ENCODE measurements at places on chromosomes 6 and 20.

DNA sequence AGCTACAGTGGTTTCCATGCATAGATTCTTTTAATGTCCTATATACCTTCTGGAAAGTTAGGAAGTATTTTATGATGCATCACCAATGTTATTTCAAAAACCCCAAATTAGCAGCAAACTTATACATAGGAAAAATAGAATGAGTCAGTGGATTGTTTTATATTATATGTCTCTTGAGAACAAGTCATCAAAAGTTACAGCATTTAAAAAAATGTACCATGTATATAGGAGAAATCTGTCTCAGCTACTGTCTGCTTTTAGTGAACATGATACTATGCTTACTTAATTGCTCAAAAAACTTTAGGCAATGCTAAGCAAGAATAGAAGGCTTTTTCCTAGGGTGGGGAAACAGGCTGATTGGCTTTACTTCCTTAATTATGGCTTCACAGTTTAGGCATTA is 365.3 kb downstream of the SAMD5 start:
- no peak for DNase-seq

DNA sequence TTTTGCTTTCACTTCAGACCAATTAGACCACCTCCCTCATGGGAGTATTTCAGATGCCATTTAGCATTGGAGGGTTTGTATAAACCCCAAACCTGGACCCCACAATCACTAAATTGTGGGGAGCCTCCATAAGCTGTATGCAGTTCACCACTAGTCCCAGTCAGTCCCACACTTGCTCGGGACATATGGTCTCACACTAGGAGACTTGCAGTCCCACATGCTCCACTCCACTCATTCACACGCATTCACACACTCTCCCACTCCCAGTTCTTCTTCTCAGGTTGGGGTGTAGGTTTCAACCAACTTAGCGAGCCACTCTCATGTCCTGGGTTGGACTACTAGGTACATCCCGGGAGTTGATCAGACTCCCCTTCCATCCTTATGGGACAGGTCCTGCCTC is 84.5 kb upstream of the GPR6 start:
- DNase-seq, result no peak

DNA sequence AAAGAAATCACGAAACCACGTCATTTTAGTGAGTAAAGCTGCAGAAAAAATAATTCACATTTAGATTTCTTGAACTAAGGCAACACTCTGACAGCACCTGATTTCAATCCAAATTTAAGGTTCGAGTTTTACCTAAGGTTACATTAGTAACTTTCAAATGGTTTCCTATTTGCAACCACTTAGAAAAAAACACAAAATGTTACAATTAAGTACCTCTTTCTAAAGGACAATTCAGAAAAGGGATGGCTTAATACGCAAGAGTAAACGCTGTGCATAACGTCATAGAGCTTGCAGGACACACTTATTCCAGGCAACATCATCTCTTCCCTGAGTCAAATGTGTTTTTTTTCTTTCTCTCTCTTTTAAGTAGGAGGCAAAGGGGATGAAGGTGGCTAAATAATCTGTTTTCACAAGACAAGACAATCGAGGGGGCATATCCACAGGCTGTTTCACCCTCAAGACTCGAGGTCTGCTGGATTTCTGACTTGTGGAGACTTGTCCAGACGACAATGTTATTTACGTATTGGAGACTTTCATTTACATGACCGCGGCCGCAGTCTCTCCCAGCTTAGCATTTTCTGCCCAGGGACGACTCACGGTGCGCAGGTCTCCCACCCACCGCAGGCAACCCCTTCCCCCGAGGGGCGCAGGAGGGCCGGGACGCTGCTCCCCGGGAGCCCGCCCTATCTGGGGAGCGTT is 86.0 kb downstream of the SESN1 start:
- peak; percentile 86 for DNase-seq

DNA sequence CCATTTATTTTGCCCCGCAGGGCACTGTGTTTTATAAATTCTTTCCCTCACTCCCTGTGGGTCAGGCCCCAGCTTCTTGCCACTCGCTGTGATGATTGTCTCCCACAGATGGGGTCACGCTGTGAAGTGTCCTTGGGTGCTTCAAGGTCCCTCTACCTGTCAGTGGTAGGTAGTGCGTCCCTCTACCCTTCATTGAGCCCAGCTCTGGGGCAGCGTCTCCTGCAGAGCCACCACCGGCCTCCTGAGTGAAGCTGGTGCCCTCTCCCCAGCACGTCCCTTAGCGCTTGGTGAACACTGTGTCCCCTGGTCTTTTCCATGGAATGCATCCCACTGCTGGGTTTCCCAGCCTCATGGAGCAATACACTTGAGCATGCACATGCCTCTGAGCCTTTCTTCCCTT is 108.2 kb downstream of the NRN1 start:
- DNase-seq, result no peak

DNA sequence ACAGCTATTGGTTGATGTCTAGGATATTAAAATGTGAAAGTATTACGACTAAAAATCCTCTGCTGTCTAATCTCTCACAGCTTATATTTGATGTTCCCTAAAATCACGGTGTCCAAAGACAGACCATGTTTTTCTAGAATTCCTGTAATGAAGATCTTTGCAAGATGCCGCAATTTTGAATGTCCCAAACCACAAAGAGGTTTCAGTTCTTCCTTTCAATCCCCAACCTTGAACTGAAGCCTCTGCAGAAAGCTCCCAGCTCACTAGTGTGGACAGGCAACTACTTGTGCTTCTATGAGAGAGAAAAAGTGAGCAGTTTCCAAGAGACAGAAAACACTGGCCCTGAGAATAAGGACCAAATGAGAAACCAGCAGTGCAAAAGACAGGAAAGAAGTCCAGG is 370.1 kb downstream of the FOXA2 start:
- DNase-seq, result no peak

- DNase-seq, result no peak
Measured at GRCh38 chr6:112343977-112344376, 3.2 kb upstream of the RFPL4B start.

DNA sequence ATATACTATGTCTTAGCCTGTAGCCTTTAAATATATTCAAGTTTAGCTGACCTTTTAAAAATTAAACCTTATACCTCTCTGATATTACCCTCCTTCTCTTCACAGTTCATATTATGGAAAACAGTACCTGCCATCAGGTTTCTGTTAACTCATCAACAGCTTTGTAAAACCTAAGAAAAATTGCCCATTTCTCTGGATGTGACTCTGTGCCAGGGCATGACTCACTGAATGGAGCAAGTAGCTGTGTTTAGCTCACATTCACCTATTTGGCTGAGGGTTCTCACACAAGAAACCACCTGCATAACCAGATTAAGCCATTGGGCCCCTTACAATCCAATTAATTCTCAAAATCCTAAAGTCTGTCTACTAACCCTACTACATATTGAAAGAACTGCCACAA is 678.8 kb upstream of the MARCKS start:
- DNase-seq, result no peak

- no peak for DNase-seq
Measured at GRCh38 chr6:166021429-166021828, 146.2 kb downstream of the TBXT start.

- DNase-seq, result no peak
Measured at GRCh38 chr6:56311061-56311460, 63.7 kb upstream of the COL21A1 start.

DNA sequence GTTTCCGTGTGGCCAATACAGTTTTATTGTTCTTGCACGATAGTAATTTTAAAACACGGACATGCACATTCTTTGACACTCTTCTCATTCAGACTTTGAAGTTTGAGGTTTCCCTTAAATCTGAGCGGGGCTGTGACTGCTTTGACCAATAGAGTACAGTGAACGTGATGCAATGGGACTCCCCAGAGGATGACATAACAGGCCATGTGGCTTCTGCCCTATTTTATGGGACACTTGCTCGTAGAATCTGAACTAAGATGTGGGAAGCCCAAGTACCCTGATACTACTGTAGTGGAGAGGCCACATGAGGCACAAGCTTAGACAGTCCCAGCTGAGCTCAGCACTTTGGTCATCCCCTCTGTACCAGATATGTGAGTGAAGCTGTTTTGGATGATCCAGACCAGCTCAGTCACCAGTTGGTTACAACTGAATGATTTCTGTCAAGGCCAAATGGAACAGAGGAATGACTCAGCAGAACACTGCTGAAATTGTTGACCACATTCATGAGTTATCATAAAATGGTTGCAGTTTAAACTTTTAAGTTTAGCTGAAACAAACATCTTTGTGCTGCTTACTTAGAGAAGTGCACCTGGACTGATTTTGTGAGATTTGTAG is 279.4 kb downstream of the RFPL4B start:
- DNase-seq, result peak; percentile 1

GRCh38 chr6:142823256-142823902 is 121.6 kb downstream of the HIVEP2 start:
- DNase-seq, result no peak

GRCh38 chr20:805713-806112 is 27.8 kb upstream of the FAM110A start:
- peak; percentile 32 for DNase-seq

DNA sequence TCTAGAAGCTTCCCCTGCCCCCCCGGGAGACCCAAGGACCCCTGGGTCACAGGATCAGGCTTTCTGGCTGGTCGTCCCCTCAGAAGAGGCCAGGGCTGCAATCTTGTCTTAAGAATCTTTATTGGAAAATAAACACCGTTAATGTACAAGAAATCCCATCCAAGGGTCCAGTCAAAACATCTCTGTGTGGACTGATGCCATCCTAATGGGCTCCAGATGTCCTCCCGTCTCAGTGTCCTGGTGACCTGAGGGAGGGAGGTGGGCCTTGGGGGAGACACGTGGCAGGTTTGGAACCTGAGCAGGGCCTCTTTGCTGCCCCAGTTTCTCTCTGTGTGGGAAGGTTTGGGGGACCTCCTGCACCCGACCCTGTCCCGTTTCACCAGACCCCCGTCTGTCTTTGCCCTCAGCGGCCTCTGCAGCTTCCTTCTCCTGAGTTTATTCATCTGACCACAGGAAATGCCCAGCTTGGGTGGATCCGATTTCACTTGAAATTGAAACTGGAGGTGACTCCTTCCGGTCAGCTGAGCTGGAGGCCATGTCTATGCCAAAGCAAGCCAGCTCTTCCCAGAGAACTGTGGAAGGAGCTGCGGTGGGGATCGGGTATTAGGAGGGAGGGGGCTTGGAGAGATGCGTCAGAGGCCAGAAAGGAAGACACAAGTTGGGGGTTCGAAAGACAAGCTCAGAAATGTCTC is 75.1 kb downstream of the SLC2A10 start:
- no peak for DNase-seq

GRCh38 chr6:79081663-79082062 is 3.6 kb upstream of the PHIP start:
- no peak for DNase-seq

GRCh38 chr6:45681860-45682511 is 304.3 kb upstream of the SUPT3H start:
- DNase-seq, result peak; percentile 29

DNA sequence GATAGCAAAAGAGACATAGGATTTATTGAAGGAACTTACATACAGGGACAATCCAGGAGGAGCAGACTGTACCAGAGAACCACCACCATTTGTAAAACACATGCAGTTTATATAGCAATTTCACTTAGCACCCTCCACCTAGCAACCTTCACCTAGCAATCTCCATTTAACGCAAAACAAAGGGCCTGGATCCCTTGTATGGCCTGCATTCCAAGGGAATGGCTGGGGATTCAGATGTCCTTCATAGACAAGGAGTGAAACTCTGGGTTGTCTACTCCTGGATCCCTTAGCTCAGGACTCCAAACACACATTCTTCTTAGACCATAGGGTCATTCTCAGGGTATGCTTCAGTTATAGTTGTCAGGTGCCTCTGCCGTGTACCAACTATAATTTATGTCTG is 1324.9 kb downstream of the HACE1 start:
- no peak for DNase-seq

- DNase-seq, result no peak
Measured at GRCh38 chr6:39649996-39650395, 75.2 kb downstream of the KIF6 start.

- no peak for DNase-seq
Measured at GRCh38 chr6:30495993-30496392, 6.7 kb downstream of the HLA-E start.

DNA sequence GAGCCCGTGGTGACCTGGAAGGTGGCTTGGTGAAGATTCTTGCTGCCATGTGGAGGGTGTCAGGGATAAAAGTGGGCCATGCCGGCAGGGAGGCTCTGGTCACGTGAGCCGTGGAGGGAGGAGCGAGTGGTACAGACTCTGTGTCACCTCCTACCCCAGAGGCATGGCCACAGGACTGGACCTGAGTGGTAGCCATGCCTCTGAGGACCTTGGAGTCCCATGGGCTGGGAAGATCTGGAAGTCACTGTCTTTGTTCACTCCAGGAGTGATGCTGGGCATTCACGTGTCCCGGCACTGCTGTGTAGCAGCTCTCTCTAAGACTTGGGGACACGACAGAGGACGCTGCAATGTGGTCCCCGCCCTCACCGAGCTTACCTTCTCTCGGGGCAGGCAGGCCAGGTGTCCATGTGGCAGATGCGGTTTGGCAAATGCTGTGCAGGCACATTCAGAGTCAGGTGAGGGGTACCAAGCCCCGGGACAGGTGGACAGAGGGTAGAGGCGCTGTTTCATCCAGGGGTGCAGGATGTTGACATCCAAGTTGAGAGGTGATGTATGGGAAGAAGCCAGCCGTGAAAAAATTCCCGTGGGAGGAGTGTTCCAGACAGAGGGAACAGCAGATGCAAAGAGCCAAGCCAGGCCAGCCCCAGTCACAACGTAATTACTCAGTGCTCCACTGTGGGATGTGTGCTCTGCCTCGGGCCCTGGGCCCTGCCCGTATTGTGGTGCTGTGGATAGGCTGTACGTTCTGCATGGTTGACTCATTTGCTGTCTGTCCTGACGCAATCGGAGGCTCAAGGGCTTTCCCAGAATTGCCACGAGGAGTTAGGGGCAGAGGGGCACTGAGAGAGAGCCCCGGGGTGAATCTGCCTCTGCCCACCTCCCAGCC is 307.8 kb downstream of the TAF4 start:
- DNase-seq, result no peak

All from KBM-7 (cell line).